Activated CD4-positive, alpha-beta T cell treated with anti-CD3 and anti-CD28 coated beads, Interleukin-2, amount 50 U/mL, for 24 hours (primary cell): ENCODE measurements at places on chromosomes 13 and 19.

- no peak for DNase-seq
Measured at GRCh38 chr19:40134866-40135265, 44.1 kb upstream of the ZNF780A start.

DNA sequence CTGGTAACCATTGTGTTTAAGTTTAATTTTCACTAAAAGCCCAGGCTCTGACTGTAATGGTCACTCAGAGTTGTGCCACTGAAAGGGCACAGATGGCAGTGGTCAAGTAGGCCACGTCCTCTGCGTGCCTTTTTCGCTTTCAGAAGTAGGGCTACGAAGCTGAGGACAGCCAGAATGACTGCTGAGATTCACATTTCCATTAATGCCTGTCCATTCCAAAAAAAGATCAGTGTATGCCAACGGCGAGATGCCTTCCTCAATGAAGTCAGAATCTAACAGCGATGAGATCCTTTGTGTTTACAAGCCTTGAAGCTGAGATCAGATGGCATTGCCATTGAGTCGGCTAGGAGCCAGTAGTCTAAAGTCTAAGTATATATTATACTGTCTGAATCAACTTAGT lies 311.3 kb downstream of the FGF14 start:
- DNase-seq = no peak

DNA sequence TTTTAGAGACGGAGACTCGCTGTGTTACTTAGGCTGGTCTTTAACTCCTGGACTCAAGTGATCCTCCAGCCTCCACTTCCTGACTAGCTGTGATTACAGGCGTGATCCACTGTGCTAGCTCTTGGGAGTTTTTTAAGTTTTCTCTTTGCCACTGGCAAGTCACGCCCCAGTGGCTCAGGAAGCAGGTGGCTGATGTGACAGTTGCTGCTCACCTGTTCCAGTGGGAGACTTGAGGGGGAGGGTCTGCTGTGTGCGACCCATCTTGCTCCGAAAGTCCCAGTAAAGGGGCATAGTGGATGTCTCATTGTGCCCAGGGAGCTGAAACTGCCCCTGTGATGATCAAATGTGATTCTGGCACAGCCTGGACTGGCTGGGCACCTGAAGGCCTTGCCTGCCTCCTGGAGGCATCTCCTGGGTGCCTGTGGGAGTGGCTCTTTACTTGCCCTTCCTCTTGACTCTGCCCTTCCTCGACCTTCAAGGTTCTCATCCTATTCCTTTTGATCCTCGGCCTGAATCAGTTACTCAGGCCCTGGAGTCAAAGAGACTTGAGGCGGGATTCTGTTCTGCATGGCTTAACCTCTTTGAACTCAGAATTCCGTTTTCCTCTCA lies 7.8 kb downstream of the SMARCA4 start:
- no peak for DNase-seq

GRCh38 chr19:14450168-14450874 lies 17.2 kb downstream of the PKN1 start:
- DNase-seq = peak; percentile 59

DNA sequence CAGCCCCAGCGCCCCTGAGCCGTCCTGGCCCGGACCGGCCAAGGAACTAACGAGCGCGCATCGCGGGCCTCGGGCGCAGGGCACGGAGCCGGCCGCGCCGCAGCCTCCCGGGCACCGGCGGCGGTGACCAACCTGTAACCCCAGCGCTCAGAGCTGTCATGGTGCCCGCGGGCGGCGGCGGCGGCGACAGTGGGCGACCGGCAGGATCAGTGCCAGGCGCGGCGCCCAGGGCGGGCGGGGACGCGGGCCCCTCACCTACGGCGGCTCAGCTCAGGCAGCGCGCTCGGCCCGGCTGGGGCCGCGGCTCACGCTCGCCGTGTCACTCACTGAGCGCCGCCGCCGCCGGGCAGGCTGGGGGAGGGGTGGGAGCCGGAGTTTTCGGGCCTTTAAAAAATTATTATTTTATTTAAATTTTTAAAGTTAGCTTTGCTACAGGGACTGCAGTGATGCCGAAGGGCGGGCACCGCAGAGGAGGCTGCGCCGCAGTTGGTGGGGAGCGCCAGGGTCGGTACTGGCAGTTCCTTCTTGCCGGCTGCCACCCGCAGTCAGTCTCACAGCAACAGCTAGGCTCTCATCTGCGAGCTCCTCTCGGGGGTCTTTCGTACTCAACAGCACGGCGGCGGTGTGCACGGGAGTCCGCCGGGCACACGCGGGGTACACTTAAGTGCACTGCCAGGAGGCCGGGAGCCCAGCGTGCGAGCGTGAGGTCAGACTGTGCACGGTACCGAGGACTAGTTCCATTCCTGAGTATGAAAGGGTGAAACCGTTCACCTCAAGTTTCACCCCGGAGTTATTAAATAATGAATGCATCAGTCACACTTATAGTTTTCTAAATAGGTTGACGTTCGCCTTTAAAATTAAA lies at the start of gene NALCN:
Gene NALCN, minus strand, starts transcription at position 328 of the 862 bp plus-strand sequence. CDS start 17,382 bp downstream, outside the sequence.
- DNase-seq = no peak

- DNase-seq = no peak
Measured at GRCh38 chr19:10816691-10817090, 19.3 kb downstream of the TMED1 start.

DNA sequence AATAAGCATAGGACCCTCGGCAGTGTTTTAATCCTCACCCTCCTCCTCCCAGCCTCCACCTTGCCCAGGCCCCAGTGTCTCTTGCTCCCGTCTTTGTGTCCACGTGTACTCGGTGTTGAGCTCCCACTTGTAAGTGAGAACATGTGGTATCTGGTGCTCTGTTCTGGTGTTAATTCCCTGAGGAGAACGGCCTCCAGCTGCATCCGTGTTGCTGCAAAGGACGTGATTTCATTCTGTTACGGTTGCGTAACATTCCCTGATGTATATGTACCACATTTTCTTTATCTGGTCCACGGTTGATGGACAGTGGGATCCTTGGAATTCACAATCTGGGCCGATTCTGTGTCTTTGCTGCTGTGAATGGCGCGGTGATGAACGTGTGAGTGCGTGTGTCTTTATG lies 44.7 kb upstream of the TFDP1 start:
- DNase-seq = no peak

DNA sequence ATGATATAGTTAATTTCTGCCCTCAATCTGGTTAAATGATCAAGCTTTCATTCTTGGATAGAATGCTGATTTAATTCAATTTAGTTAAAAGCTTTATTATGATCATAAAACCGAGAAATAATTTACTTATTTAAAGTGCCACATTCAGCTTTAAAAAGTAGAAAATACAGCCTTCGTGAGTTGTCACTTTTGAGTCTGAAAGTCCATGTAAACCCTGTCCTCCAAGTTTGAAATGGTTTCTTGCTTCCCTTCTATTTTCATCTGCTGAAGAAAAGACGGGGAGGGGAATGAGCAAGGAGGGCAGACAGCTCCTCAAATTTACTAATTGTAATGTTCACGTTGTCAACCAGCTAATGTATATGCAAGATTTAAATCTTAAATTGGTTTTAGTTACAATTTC lies 59.5 kb downstream of the NDFIP2 start:
- no peak for DNase-seq

DNA sequence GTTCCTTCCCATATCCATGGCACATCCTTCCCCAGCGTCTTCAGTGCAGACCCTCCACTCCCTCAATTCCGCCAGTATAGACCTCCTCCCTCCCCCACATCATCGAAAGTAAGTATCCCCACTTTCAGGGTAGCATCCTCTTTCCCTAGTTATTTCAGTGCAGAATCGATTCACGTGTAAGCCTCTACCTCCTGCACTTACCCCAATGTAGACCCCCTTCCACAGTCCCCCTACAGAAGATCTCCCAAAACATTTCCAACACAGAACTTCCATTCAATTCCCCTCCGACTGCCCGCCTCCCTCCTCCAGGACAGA lies 664 bp downstream of the IRF3 start:
- no peak for DNase-seq

- no peak for DNase-seq
Measured at GRCh38 chr13:63307228-63307627, 1891.6 kb upstream of the PCDH20 start.

- no peak for DNase-seq
Measured at GRCh38 chr19:38726761-38727301, 17.4 kb downstream of the CAPN12 start.

DNA sequence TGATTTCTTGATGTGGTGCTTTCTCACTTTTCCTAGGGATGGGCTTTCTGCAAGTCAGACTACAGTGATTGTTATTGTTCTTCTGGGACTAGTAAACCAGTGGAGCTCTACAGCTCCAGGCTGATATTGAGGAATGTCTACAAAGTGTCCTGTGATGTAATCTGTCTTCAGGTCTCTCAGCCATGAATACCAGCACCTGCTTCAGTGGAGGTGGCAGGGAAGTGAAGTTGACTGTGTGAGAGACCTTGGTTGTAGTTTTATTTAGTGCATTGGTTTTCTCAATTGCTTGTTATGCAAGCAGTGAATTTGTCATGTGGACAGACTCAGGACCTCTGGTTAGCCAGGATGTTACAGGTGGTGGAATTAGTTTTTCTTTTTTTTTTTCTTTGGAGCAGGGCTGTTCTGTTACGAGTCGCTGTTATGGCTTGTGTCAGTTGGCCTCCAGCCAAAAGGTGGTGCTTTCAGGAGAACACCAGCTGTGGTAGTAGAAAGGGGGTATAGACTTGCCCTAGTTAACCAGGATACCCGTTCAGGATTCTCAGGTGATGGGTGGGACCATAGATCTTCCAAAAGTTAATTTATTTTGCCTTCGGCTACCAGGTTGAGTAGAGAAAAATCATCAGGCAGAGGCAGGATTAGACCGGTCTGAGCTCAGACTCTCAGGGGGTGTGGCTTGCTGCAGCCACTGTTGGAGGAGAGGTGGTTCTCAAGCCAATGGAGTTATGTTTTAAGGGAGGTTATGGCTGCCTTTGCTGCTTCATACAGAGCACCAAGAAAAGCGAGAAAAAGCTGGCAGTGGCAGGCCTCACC lies 11.9 kb upstream of the ZNF675 start:
- no peak for DNase-seq

DNA sequence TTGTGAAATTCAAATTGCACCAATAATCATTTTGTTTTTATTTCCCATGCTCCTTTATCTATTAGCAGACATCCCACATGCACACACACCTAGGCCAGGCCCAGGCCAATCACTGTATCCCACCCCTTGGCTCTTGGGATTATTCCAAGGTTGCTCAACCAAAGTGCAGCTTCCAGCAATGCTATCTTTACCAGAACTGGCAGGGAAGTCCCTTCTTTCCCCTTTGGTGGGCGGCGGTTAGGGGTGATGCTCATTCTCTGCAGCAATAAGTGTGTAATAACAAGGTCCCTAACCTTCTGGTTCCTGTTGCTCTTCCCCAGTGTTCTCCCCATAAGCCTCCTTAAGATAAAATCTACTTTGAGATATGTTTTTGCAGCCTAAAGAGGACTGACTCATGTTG lies 18.3 kb upstream of the KCTD12 start:
- no peak for DNase-seq

DNA sequence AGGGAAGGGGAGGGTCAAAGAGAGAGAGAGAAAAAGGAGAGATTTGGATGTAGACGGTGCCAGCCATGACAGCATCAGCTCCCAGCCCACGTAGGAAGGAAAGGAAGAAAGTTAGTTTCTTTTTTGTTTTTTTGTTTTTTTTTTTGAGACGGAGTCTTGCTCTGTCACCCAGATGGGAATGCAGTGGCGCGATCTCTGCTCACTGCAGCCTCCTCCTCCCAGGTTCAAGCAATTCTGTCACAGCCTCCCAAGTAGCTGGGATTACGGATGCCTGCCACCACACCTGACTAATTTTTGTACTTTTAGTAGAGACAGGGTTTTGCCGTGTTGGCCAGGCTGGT lies 27.6 kb downstream of the ELL start:
- no peak for DNase-seq

GRCh38 chr19:1860042-1860775 lies 3.2 kb downstream of the KLF16 start:
- DNase-seq = no peak

DNA sequence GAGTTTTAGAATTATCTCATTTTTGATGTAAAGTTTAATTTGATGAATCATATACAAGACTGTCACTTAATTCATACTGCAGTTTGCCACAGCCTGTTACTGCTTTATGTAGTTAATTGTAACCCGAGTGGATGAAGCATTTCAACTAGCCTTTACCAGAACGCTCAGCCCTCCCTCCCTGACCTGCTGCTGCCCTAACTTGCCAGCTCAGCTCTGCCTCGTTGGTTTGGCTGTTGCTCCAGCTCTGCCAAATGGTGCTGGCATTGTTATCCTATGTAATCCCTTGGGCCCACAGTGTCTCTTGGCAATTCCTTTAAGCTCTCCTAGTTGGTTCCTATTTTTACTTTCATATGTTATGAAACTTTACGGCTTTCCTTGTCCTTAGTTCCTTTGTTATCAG lies 113.3 kb downstream of the LMO7 start:
- DNase-seq = no peak

DNA sequence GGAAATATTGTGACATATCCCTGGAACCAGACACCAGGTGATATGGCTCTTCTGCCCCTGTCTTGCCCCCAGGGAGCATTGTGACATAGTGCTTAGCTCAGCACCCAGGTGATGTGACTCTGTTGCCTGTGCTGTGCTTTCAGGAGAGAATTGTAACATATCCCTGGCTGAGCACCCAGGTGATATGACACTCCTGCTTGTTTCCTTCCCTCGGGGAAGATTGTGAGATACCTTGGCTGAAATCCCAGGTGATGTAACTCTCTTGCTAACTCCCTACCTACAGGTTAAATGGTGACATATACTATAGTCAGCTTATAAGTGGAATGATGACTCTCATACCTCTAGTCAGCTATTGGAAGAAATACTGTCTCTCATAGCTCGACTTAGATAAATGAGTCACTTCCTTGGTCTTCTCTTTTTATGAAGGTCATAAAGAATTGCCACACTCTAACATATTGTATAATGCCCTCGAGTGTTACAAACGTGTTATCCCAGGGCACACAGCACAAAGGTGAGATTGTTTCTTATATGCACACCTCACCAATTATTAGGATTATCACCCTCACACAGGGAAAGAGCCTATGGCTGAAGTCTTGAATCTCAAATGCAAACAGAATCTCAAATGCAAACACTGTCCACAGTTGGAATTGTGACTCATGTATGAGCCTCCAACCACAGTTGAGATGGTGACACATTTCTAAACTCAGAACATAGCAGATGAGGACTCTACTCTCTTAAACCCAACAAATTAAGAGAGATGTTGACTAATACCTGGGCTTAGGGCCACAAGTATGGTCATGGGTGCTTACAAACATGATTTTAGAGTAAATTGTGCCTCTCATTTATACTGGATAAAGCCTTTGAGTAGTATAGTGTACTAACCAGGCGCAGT lies 32.7 kb upstream of the ZNF254 start:
- DNase-seq = no peak
